ENCODE measurements at places on chromosomes 3 and 15.

DNA sequence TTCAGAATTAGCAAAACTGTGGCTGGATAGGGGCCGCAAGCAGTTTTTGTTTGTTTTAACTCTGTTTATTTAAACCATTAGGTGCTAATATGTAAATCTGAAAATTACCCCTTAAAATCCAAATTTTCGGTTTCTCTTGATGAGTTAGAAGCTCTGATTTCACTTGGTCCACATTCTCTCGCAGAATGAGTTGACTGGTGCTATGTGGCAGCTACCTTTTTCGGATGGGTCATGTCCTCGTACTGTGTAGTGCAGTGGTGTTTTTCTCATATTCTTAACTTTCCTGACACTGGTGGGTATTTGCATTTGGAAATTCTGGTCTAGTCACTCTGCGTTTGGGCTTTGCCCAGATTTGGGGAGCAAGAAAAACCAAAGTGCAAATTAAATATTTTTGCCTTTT lies 87.1 kb downstream of the DIPK2A start:
- no peak for DNase-seq

DNA sequence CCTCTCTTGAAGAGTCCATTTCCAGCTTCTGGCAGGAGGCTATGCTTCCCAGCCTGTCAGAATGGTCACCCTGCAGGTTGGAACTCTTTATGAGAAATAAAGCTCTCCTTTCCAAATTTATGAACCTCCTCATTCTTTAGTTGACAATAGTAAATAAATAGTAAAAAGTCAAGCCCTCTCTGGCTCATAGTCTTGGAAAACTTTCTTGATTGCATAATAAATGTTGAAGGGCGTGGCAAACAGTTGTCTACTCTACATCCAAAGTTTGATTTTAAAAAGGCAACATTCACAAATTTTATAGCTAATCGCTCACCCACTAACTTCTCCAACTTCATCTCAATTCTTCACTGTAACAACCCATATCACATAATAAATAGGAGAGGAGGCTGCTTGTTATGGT lies 58.8 kb downstream of the MCF2L2 start:
- DNase-seq = no peak

DNA sequence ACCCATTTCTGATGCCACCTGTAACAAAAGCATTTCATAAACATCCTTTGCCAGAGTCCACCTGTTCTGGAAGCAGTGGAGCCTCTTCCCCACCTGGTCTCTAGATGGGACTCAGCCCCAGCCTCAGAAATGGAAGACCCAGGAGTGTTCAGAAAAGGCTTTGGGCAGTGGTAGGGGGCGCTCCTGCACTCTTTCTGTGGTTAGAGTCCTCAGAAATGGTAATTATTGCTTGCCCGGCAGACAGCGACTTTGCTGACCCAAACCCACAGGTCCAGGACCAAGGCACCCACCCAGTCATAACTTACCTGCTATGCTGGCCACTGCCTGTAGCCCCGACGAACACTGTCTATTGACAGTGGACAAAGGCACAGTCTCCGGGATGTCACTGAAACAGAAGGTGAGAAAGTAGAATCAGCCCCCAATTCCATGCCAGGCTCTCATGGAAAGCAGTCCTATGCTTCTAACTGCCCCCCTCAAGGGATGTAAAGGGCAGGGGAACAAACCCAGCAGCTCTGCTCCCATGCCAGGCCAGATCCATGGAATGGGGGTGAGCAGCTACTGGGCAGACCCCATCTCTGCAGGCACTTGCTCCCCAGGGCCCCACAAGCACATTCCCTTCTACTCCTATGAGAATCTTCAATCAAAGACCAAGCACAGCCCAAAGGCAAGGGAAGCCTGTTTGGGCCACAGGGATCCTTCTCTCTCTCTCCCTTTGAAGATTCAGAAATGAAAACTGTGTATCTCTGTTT lies 5.1 kb downstream of the ACAA1 start:
- DNase-seq = no peak

- no peak for DNase-seq
These were observed 149.9 kb downstream of the LRRK1 start for GRCh38 chr15:101068961-101069653.

DNA sequence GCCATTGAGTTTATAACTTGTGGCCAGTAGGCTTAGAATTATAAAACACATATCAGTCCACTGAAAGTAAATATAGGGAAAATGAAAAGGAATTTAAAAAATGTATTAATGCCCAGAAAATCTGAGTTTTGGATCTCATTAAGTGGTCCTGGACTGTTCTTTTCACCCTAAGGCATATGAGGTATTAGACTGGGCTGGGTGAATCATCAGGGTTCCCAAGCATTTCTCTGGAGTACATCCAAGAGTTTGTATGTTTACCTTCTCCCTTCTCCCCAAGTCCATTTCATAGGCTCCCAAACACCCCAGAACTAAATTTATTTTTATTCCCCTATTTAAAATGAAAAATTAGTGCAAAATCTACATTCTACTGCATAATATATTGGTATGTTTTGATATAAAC lies 31.9 kb upstream of the SPTSSB start:
- DNase-seq = no peak

- no peak for DNase-seq
These were observed 136.5 kb downstream of the RORA start for GRCh38 chr15:61092361-61093157.

DNA sequence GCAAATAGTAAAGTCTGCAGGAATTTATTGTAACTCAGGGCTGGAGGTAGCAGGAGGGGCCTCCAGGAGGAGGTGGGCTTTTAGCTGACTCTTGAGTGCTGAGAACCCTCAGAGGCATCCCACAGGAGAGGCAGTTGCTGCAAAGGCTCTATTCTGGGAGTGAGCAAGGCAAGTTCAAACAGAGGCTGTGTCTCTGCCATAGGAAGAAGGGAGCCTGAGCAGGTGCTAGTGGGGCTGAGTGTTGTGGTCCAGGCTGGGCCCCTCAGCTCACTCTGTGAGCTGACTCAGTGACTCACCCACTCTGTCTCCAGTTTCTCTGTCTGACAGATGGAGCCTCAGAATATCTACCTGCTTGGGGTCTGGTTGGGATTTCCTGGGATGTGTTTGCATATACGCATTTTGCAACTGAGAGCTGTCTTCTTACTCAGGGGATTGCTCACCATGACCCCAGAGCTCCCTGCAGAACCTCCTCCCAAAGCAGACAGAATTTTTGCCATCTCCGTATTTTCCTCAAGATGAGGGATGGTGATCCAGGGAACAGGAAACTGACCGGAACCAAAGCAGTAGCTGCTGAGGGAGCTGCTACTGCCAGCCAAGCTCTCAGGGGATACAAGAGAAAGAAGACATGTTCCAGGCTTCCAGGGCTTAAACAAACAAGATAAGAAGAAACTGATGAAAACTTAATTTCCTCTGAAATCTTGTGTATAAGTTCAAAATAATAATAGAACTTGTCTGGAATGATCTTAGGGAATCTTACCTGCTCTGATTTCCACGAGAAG lies 13.6 kb upstream of the NOX5 start:
- DNase-seq = no peak

- no peak for DNase-seq
These were observed 97.3 kb downstream of the DAPK2 start for GRCh38 chr15:63948971-63949370.

DNA sequence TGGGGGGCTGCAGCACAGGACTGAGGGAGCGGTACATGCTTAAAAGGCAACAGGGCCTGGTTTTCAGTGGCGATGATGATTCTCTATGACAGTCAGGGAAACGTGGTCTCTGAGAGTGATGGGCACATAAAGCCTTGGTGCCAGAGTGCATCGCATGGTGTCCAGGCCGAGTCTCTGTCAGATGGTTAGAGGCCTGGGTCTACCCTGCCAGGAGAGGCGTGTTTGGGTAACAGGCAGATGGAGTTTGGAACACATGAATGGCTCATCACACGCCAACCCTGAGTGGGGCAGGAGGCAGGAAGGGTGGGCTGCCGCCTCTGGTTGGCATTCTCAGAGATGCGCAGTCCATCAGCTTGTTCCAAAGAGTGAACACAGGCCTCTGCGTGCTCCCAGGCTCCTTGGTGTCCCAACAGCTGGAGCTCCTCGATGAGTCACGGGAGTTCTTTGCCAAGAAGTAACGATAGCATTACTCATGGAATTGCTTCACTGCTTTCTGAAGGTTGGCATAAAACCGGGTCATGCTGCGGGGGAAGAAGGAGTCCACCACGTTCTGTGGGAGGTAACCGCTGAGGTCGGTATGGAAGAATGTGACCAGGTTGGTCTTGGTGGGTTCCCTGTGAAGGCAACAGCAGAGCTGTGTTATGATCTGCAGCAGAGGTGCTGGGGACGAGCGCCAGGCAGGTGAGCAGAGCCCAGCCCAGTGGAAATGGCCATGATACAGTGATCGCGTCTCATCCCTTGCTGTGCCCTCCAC lies 11.0 kb downstream of the STARD5 start:
- DNase-seq = peak; percentile 89

GRCh38 chr15:89126009-89126408 lies 37.8 kb downstream of the ABHD2 start:
- DNase-seq = no peak

- DNase-seq = no peak
These were observed 400.6 kb downstream of the VPS13C start for GRCh38 chr15:61659566-61660190.

- DNase-seq = no peak
These were observed 101.3 kb downstream of the DPH6 start for GRCh38 chr15:35444557-35445204.

GRCh38 chr3:38738630-38739395 lies 77.2 kb downstream of the SCN10A start:
- no peak for DNase-seq

GRCh38 chr3:130702985-130703384 lies 43.6 kb downstream of the PIK3R4 start:
- DNase-seq = no peak

GRCh38 chr3:21876782-21877181 lies 125.8 kb upstream of the ZNF385D start:
- no peak for DNase-seq

DNA sequence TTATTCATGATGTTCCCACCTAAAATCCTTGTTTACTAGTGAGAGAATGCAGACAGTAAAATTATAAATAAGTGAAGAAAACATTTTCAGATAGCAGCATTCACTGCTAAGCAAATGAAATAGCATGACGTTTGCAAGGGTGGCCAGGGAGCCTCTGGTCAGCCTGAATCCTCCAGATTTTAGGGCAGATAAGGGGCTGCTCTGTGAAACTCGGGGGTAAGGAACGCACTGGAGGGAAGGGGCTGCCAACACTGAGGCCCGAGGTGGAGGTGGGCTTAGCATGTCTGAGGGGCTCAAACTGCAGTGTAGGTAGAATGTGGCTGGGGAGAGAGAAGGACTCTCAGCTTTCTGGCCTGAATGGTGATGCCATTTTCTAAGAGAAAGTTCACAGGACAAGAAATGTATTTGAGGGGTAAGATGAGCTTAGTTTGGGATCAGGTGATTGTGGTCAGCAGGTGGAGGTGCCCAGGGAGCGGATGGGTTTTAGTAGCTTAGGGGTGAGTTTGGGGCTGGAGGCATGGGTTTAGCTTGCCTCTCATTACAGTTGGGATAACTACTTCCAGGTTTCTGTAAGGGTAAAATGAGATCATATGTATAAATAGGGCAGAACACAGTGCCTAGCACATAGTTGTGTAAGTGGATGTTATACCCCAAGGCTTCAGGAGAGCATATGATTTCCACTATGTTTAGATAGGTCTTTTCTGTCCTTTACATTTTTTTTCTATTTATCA lies 20.5 kb downstream of the GPR171 start:
- DNase-seq = no peak

DNA sequence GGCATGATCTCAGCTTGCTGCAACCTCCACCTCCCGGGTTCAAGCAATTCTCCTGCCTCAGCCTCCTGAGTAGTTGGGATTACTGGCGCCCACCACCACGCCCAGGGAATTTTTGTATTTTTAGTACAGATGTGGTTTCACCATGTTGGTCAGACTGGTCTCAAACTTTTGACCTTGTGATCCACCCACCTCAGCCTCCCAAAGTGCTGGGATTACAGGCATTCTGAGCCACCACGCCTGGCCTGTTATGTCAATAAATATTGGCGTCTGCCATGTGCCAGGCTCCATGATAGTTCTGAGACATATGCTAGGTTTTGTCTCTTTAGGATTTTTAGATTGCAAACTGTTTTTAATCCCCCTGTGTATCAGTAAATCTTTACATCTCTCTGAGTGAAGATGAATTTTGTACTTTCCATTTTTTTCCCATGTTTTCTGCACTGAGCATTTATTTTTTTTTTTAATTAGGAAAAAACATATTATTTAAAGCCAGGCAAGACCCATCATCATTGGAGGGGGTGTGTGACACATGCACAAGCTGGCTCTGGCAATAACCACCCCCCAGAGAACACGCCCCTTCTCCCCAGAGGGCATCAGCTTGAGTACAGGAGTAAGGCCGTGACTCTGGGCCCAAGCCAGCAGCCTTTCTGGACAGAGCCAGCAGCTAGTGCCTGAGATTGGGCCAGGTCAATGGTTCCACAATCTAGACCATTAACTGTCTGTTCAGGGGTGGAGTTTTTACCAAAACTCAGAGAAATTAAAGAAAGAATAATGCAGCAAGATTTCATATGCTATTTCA lies 51.0 kb upstream of the ATP1B3 start:
- DNase-seq = no peak

DNA sequence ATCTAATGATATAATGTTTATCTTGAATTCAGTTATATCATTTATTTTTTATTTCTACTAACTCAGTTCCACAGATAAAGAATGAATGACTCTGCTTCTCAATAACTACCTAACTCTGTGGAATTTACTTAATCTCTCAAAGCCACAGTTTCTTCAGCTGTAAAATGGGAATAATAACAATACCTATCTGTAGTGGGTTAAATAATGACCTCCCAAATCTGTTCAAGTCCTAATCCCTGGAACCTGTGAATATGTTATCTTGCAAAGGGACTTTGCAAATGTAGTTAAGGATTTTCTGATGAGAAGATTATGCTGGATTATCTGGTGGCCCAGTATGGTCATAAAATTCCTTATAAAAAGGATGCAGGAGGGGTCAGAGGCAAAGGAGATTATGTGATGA lies 61.7 kb downstream of the THRB start:
- no peak for DNase-seq

DNA sequence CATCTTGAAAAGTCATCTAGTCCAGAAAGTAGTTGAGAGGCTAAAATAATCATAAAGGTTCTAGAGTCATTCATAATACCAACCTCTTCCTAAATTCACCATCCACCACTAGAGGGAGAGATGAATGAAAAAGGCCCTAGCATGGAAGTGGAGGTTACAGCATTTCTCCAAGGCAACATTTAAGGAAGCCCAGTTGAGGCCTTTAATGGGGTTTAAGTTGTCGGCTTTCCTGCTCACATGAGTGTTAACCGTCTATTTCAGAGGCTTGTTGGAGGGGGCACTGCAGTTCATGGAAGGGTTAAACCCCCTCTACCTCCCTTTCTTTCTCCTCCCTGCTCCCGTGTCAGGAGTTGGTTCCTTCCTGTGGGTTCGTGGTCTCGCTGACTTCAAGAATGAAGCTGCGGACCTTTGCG lies 3.8 kb upstream of the SLCO3A1 start:
- no peak for DNase-seq

GRCh38 chr3:142224482-142225072 lies 808 bp downstream of the GK5 start:
- DNase-seq = no peak

- DNase-seq = no peak
These were observed 14.2 kb downstream of the CIB1 start for GRCh38 chr15:90219421-90220141.

- no peak for DNase-seq
These were observed 56.5 kb upstream of the SLC6A1 start for GRCh38 chr3:10935846-10936631.
